NCI-H1694 (cell line): ENCODE measurements at places on chromosomes 7 and 10.

GRCh38 chr10:13939391-13939790 is 352.6 kb downstream of the PRPF18 start:
- DNase-seq = no peak

DNA sequence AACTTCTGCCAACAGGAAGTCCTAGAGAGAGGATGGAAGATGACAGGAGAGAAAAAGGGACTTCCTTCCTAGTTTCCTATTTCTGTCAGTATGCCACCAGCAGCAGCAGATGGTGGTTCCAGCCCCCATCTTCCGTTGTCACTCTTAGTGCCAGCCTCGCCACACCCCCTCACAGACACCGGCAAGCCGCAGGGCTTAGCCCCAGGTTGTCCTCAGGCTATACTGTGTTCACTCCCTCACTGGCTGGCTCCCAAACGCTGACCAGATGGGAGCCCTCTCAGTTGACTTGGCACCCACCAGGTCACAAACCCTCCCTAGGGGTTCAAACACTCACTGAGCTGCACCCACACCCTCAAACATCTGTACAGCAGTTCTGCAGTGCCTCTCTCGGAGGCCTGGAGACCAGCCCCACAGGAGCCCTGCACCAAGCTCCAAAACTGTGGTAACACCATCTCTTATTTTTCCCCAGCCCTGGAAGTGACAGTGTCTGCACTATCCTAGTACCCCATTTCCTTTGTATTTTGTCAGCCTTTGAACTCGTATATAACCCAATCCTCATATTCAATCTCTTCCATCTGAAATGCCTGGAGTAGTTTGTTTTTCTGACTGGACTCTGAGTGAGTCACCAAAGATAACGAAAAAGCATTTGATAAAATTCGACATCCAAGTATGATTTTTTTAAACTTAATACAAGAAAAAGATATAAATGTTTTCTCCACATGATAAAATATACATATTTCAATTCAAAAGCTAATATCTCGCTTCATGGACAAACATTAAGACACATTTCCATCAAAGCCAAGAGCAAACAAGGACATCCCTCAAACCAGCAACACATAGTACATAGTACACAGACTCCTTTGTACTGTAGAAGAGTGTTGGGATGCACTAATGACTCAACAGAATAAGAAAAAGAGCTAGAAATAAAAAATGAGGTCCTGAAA is 34.5 kb downstream of the SMURF1 start:
- peak; percentile 84 for DNase-seq

DNA sequence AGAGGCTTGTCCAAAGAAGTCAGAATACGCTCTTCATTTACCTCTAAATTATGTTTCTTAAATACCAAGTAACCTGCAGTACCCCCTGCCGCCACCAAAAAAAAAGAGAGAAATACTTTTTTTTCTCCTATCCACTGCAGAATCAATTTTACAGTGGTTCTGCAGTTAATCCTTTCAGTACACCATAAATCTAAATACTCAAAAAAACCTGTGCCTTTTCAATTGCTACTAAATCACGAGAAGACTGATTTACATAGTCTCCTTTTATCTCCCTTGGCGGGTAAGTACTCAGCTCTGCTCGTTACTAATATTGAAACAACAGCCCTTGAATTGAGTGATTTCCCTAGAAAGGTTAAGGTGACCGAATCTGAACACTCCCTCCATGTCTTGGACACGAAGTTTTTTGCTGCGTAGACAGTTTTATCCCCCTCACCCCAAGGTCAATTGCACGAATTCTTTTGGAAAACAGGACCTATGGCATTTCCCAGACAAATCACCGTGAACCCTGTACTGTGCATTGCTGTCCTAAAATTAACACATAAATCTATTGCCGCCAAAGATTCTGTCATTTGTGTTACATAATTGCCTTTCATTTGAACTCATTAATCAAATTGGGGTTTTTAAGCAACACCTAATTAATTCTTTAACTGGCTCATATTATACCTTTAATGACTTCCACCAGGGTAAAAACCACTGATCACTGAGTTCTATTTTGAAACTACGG is 512 bp upstream of the VIM start:
- no peak for DNase-seq

DNA sequence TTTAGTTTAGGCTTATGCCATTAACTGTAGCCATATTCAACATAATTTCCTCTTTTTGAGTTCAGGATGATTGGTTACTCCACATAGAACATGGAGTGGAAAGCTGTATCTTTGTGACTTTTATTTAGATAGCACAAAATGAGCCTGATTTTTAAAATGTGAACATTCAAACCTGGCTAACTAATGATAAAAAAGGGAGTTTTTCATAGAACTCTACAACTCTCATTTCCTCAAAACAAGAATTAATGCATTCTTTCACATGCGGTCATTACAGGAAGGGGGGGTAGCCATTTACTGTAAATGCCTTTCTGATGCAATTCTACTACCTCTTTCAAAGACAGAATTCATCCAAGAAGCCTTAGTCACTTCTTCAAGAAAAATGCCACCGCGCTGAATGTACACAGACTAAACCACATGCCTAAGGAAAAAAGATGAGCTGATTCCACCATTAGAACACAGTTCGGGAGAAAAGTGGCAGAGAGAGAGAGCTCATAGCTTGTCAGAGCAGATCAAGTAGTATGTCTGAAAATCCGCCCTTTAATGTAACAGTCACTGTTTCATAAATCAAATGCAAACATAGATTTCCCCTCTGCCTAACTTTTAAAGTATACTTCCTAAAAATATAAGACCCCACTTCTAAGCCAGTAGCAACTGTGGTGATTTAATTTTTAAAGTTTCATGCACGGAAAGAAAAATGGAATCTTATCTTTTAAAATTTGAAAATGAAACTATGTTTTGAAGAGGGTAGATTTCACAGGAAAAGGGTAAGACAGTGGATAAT is 226.4 kb upstream of the KLF14 start:
- DNase-seq = no peak

- DNase-seq = no peak
These were observed 138.1 kb upstream of the THSD7A start for GRCh38 chr7:11970132-11970531.

DNA sequence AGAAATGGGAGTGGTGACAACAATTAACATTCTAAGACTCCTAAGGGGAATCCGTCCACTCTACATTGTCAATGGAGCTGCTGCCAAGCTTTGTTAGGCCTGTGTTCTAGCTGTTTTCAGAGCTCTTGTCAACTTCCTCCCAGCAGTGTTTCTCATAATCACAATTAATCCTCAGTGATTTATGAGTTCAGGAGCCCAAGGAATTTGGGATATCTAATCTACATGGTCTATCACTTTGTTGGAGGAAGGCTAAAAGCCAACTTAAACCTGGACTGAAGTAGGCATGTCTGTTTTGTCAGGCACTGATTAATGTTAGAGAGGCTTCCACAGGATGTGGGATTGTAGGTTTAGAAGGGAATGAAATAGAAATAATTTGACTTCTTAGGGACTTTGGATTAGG is 10.2 kb upstream of the OR2F2 start:
- DNase-seq = no peak

- no peak for DNase-seq
These were observed 39.5 kb downstream of the FAM53B start for GRCh38 chr10:124704428-124705380.

DNA sequence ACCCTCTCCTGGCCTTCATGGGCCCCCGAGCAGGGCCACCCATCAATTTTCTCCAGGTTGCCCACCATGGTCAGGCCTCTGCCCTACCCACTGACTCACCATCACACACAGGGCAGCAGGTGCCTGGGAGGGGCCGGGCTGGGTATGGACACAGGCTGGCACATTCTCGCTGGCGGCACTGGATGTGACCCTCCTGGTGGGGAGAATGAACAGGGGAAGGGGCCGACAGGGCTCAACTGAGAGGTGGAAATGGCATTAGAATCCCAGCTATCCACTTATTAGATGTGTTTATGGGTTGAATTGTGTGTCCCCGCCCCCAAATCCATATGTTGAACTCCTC is 16.4 kb downstream of the KCP start:
- DNase-seq = no peak

- no peak for DNase-seq
These were observed 12.3 kb downstream of the DYDC1 start for GRCh38 chr10:80344276-80344675.

DNA sequence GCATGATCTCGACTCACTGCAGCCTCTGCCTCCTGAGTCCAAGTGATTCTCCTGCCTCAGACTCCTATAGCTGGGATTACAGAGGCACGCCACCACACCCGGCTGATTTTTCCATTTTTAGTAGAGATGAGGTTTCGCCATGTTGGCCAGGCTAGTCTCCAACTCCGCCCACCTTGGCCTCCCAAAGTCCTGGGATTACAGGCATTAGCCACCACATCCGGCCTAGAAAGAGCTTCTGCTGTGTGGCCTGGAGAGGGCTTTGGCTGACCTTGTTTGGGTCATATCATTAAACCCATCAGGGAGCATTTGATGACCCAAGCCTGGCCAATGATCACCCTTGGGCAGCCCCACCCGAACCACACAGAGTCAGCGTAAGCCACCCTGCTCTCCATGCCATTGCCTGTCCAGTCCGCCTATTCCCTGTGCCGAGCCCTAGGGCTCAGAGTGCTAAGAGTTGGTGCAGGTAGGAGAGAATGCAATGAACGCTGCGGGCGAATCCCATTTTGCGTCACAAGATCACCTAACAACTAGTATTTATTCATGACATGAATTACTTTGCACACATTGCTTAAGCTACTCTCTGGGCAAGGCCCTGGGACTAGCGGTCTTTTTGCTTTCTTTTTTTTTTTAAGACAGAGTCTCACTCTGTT is 22.3 kb upstream of the GDI2 start:
- DNase-seq = no peak

- no peak for DNase-seq
These were observed 105.0 kb downstream of the PHTF2 start for GRCh38 chr7:77903597-77903996.

- no peak for DNase-seq
These were observed 43.1 kb upstream of the HPS1 start for GRCh38 chr10:98489561-98490481.

DNA sequence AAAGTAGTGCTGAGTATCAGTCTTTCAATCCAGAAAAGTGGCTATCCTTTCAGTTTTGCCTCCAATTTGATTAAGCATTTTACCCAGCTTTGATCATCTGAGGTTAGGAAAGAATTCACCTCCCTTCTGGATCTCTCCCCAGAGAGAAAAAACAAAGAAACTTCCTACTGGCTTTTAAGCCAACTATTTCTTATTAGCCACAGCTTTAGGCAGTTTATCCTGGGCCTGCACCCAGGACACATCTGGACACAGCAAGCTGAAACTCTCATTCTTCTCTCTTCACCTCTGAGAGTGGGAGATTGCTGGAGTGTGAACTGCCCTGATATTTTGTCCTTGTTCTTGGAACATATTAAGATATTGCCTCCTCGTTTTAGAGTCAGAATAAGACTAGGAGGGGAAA is 43.5 kb upstream of the LSM8 start:
- DNase-seq = no peak

- no peak for DNase-seq
These were observed 34.4 kb upstream of the ETV1 start for GRCh38 chr7:14023838-14024237.

- DNase-seq = no peak
These were observed 149.1 kb downstream of the PTPN20 start for GRCh38 chr10:47060356-47060755.
